ENCODE measurements at places on chromosomes 11 and 22. TPM values are rescaled to one million over a fixed set of nuclear protein-coding genes. Genes with fewer than 3 reads are reported as not detected.
A peak's percentile ranks its signal among the peaks of the same experiment; 100 is the strongest.

APOL5 gene
- polyA plus RNA-seq, result not detected

OR4X1 gene
- not detected for polyA plus RNA-seq

SYT9 gene
- polyA plus RNA-seq, result 4.9 TPM

GRCh38 chr11:26234451-26234850 lies 97.5 kb upstream of the ANO3 start:
- DNase-seq, result no peak

DNA sequence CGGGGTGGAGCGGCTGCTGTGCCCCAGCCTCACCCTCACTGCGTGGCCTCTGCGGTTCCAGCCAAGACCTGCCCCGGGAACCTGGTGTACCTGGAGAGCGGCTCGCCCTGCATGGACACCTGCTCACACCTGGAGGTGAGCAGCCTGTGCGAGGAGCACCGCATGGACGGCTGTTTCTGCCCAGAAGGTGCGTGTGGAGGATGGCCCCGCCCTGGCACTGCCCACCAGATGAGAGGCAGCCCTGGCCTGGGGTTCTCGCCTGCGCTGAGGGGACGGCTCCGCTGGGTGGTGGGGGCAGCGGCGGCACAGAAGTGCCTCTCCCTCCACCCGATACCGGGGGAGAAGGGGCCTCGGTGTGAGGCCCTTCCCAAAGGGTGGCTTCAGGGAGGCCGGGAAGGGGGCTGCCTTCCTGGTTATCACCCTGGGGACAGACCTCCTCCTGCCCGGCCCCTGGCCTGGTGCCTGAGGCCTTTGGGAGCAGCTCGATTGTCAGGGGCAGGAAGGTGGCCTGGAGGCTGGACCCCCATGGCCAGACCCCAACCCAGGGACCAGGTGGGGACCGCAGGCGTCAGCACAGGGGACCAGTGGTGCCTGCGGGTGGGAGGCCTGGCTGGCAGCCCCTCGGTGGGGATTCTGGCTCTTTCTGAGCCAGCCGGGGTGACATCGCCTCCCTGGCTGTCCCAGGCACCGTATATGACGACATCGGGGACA lies 7.1 kb downstream of the MUC2 start:
- DNase-seq, result no peak

GRCh38 chr11:80593648-80594374 lies 1153.0 kb upstream of the TENM4 start:
- no peak for DNase-seq

CREB3L1 gene
- 20.9 TPM for polyA plus RNA-seq

- DNase-seq, result no peak
These were observed 587.0 kb downstream of the DLG2 start for GRCh38 chr11:85040166-85040565.

ARHGAP8 gene
- 20.0 TPM for polyA plus RNA-seq

GRCh38 chr22:26474682-26475081 lies 8.9 kb downstream of the HPS4 start:
- DNase-seq, result no peak

TRPM5 gene
- polyA plus RNA-seq, result 2.3 TPM

QSER1 gene
- 50.0 TPM for polyA plus RNA-seq

- DNase-seq, result no peak
These were observed 174.2 kb upstream of the DDI1 start for GRCh38 chr11:103862094-103862801.

- no peak for DNase-seq
These were observed 101.0 kb upstream of the CHRM4 start for GRCh38 chr11:46492532-46492931.

GRCh38 chr11:28834877-28835276 lies 726.7 kb downstream of the METTL15 start:
- no peak for DNase-seq

GRCh38 chr11:2776351-2777061 lies 76.7 kb upstream of the KCNQ1OT1 start:
- no peak for DNase-seq

DNA sequence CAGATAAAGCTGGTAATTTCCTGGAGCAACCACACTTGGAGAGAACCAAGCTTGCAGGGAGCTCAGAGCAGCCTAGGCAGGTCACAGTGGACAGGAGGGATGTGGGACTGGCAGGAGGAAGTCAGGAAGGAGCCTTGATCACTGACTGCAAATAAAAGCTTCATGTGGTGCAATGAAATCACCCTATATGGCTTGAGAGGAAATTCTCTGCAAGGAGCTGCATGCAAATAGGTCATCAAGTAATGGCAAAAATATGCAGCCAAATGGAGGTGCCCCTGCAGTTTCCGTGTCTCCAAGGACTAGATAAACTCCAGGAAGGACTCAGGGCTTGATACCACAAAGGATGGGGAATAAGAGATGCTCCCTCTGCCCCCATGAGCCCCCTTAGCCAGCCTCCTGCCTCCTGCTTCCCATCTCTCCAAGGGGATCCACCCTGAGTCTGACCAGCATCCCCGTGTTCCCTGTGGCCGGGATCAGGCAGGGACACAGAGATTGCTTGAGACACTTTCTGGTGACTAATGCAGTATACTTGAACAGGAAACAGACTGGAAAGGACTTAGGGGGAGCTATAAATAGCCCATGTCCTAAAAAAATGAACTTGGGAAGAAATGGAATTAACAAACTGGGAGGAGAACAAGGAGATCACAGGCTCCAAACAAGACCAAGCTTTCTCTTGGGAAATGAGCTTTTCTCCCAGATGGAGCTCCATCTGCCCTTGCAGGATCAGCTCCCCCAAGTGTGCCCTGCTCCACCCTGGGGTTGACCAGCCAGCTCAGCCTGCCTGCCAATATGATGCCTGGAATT lies 23.9 kb upstream of the MICAL2 start:
- no peak for DNase-seq

C11orf91 gene
- polyA plus RNA-seq, result not detected

GRCh38 chr11:108498046-108498815 lies at the start of gene POGLUT3:
Gene POGLUT3, minus strand, starts transcription at chr11:108498384. Its CDS starts 18 bp downstream, at chr11:108498366.
- peak; percentile 50 for DNase-seq

- peak; percentile 11 for DNase-seq
These were observed 37.4 kb upstream of the NCR3LG1 start for GRCh38 chr11:17314232-17314547.

- no peak for DNase-seq
These were observed 15.2 kb downstream of the ZBTB16 start for GRCh38 chr11:114074546-114075343.

MRGPRX3 gene
- not detected for polyA plus RNA-seq

GRCh38 chr11:33475993-33476392 lies 218.8 kb downstream of the HIPK3 start:
- DNase-seq, result peak; percentile 62

PAX6 gene
- polyA plus RNA-seq, result 0.18 TPM

DNA sequence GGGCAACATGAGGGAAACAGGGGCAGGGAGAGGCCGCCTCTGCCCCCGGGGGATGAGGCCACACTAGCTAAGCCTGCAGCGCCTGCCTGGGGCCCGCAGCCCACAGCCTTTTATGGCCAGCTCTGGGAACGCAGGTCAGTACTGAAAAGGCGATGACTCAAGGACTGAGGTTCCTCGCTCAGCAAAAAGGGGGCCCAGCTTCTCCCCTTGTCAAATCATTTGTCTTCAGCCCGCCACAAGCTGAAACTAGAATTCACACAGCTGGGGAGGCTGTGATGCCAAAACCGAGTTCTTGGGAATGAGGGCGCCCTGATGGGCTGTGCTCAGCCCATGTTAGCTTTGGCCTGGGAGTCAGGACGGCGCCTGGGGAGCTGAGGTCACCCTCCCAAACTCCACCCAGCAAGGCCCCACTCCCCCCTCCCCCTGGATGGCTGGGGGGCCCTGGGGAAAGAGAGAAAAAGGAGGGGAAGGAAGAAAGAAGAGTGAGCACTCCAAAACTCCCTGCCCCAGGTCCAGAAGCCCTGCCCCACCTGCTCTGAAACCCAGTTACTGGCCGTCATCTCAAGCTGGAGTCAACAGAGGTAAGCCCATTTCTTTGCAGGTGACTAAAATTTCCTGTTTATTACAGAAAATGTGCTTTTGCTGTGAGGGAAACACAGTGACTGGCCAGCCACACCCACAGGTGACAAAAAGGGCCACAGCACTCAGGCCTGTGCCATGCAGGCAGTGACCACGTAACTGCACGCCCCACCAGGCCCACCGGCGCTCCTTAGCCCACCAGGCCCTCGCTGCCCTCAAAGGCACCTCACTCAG lies 13.7 kb downstream of the EHD1 start:
- DNase-seq, result no peak

MGAT3 gene
- polyA plus RNA-seq, result 20.3 TPM

CHRM4 gene
- polyA plus RNA-seq, result 0.29 TPM

OR51B5 gene
- polyA plus RNA-seq, result 0.17 TPM

DNA sequence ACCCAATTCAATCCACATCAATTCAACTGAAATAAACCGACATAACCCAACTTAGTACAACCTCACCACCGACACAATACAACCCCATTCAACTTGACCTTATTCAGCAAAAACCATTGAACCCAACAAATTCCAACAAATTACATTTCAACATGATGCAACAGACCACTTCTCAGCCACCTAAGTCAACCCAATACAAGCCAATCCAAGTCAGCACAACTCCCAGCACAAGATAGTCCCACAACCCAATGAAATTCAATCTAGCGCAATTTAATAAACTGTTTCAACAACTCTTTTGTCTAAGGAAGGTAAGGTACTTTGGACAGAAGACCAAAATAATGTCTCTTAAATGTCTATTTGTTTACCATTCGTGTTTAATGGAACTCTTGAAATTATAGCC lies 226.0 kb downstream of the MIAT start:
- DNase-seq, result no peak

FGF19 gene
- polyA plus RNA-seq, result 0.14 TPM

DNA sequence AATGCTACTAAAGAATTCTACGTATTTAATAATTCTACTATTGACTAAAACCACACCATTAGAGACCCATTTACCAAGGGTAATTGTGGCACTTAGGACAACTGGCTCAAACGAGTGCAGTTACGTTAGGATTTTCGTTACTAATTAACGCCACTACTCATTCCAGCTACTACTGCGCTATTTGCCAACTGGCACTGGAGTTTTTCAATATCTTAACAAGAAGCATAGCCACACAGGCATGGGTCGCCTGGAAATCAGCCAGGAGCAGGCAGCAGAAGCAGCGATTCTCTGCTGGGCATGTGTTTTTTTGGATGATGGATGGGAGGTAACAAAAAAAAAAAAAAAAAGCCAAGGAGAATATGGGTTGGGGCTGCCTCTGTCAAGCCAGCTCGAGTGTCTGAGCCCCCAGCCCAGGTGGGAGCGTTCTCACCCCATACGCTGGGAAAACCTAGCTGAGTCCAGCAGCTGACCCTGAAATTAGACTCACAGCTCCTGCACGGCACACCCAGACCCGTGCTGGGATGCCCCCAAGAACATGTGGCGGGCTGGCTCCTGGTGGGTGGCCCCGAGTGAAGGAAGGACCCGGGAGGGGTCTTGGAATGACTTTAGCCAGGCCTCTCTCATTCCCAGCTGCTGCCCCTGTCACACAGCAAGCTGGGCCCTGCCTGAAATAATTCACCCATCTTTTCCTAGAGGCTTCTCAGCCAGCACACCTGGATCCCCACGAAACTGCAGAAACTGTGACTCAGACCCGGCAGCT lies 214.0 kb downstream of the BRD1 start:
- DNase-seq, result no peak

DNA sequence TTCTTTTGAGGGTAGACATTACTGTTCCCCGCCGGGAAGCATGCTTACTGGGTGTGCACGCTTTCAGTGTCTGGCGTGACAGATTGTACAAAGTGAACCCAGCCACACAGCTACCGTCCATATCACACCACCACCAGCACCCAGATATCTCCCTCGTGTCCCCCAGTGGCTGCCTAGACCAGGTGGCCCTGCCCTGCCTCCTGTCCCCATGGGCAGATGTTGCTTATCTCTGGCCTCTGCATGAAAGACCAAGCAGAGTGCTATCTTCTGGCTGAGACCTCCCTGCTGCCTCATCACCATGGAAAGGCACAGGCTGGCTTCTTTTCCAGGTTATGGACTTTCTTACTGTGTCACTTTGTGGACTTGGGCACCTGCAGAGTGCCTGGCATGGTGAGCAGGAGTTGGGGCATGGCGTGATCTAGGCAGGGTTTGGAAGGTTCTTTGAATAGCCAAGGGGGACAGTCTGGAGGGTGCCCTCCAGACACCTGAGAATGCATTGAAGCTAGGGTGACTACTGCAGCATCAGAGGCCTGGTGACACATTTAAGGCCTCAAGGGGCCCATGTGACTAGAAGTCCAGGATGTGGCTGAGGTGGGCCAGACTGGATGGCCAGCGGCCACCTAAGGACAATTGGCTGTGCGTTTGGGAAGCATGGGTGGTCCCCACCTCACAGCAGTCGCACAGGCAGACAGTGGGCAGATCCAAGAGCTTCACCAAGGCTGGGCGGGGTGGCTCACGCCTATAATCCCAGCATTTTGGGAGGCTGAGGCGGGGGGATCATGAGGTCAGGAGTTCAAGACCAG lies 4.7 kb downstream of the TANGO2 start:
- no peak for DNase-seq

DNA sequence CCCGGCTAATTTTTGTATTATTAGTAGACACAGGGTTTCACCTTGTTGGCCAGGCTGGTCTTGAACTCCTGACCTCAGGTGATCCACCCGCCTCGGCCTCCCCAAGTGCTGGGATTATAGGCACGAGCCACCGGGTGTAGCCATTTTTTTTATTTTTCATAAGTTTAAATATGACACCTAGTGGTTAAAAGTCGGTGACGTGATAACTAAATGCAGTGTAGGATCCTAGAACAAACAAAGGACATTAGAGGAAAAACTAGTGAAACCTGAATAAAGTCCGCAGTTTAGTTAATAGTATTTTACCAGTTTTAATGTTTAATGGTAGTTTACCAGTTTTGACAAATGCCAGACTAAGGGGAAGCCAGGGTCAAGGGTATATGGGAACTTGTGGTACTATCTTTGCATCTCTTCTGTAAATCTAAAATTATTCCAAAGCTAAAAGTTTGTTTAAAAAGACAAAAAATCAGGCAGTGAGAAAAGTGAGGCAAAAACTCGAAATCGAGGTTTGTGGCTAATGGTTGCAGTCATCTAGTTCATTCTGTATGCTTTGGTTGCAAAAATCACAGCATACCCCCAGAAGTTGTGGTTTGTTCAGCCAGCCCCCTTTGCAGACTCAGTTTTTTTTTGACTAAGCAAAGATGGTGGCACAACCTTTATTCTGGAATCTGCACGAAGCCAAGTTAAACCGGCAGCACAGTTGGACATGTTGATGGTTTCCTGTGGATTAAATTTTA lies 29.6 kb downstream of the TOM1 start:
- no peak for DNase-seq

DDI1 gene
- not detected for polyA plus RNA-seq

All from left renal pelvis (tissue), 4 donors.